ENCODE measurements at places on chromosomes 16 and 17. TPM values are rescaled to one million over a fixed set of nuclear protein-coding genes. Genes with fewer than 3 reads are reported as not detected.

The CRHR1 gene
- total RNA-seq = not detected

The CES1 gene
- total RNA-seq = 16.3 TPM

The CCL8 gene
- total RNA-seq = not detected

- H3K36me3 ChIP-seq = peaks cover 10% of the 10 kb centered on the region
- H3K27me3 ChIP-seq = no peaks in the 10 kb centered on the region
- H3K4me1 ChIP-seq = peaks cover 39% of the 10 kb centered on the region
- no peak overlapping the region for H3K4me3 ChIP-seq
These were observed 1.7 kb downstream of the ARHGDIA start for GRCh38 chr17:81869221-81870130.

DNA sequence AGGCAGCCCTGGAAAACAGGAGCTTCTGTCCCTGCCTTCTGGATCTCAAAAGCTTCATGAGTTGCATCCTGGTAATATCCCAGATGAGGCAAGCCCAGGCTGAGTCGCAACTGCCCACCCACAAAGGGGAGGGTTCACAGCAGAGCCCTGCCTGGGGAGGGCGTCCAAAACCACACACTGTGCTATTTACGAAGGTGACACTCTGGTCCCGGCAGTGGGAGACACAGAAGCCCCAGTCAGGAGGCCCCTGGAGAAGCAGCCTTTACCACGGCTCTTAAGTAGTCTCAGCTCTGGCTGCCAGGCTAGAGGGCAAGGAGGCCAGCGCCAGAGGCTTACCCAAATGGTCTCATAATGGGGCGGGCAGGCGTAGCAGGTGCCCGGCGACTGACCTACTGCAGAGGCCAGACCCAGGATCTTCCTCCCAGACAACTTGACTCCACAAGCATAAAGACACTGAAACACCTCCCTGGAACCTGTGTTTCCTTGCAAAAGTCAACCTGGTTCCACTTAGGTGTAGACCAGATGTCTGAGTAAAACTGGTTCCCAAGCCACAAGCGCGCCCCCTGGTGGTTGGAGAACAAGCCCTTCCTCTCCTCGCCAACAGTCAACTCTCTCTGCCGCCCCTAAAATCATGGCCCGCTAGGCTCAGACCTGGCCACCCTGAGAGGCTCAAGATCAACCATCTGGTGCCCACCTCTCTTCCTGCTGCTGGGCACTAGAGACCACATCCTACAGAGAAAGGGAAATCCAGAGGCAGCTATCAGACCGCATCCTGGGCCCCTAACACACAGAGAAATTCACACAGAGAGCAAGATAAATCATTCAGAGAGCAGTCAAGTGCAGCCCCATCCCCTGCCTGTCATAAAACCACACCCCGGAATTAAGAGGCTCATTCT, 5.2 kb downstream of the AXIN2 start:
- H3K27ac ChIP-seq = peak overlapping the region; percentile 16
- H3K36me3 ChIP-seq = no peaks in the 10 kb centered on the region
- DNase-seq = peak; percentile 88
- no peaks in the 10 kb centered on the region for H3K27me3 ChIP-seq
- H3K4me3 ChIP-seq = peak overlapping the region; percentile 10
- peaks cover 29% of the 10 kb centered on the region for H3K4me1 ChIP-seq

- H3K4me3 ChIP-seq = peak within 1 kb of the TSS; percentile 21
- no peaks in the 10 kb centered on the region for H3K27me3 ChIP-seq
- DNase-seq = peak; percentile 79
- peaks cover 3% of the 10 kb centered on the region for H3K4me1 ChIP-seq
- no peaks in the 10 kb centered on the region for H3K36me3 ChIP-seq
These were observed at the start of gene DPEP1 for GRCh38 chr16:89613231-89613953. DPEP1 (plus strand) TSS chr16:89613642; CDS start chr16:89630411, 16,769 bp downstream.

GRCh38 chr16:88713568-88714419, 7.5 kb downstream of the CTU2 start:
- H3K27me3 ChIP-seq = no peaks in the 10 kb centered on the region
- H3K27ac ChIP-seq = no peak overlapping the region
- H3K4me3 ChIP-seq = no peak overlapping the region
- DNase-seq = no peak

DNA sequence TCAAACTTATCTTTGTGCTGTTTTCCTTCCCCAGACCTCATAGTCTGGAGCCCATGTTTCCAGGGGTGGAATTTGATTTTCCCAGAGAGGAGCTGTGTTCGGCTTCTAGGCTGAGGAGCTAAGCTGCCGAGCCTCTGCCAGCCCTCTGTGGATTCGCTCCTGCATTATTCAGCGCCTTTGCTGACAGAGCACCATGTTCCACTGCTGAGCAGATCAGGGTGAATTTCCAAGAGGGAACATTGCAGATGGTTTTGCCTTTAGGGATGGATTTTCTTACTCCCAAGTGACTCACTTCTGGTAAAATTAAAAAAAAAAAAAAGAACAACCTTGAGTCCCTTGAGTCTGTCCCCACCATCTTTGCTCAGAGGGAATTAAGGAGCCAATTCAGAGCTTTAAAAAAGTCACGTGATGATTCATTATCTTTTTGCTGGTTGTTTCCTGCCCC, 229.5 kb downstream of the PRKCA start:
- DNase-seq = no peak
- H3K36me3 ChIP-seq = no peaks in the 10 kb centered on the region
- H3K4me1 ChIP-seq = no peaks in the 10 kb centered on the region
- no peak overlapping the region for H3K27ac ChIP-seq

DNA sequence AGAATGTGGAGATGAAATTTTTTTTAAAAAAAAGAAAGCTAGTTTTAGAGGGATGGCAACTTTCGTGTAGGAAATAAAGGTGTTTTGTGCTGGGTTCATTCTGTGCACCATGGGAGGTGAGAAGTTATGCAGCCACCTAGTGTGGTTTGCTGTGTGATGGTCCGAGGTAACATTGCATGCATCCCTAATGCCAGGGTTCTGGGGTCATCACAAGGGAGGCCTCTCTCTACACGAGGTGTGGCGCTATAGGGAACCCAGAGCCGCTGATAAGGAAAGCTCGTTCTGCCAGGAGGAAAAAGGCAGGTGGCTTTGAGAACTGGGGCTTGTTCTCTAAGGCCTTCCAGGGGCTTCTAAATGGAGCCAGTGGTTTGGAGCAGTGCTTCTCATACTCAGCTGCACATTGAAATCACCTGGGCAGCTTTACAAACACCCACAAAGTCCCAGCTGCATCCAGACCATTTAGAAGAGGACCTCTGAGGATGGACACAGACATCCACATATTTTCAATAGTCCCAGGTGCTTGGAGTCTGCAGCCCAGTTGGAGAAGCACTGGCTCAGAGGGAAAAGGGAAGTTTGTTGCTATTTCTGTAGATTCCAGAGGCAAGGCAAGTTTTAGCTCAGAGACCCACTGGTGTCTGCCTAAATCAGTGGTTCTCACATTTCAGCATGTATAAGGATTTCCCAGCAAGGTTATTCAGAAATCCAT, 43.5 kb downstream of the VPS35L start:
- no peak for DNase-seq
- no peak overlapping the region for H3K27ac ChIP-seq
- no peaks in the 10 kb centered on the region for H3K36me3 ChIP-seq
- H3K4me1 ChIP-seq = no peaks in the 10 kb centered on the region

DNA sequence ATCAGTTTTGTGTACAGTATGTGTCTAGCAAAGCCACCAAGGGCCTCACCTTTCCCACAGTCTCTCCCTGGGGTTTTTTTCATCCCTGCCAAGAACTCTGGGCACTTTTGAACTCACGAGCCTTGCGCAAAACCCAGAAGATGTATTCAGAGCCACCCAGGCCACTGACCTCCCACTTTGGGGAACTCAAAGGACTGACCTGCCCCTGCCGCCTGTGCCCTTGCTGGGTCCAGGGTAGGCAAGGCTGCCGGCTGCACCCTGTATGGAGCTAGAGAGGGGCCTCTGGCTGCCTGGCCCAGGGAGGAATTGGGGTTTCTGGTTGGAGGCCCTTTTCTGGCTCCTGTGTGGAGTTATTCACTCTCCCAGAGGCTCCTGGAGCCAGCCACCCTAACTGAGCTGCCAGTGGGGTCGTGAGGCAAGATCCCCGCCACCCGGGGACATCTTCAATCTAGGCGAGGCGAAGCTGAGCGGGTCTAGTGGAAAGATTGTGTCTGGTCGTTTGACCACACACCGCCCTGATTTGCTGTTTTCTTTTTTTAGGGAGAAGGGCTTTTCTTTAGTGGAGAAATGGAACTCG, 1.9 kb downstream of the CDK5R1 start:
- H3K4me3 ChIP-seq = no peak overlapping the region
- H3K36me3 ChIP-seq = no peaks in the 10 kb centered on the region

DNA sequence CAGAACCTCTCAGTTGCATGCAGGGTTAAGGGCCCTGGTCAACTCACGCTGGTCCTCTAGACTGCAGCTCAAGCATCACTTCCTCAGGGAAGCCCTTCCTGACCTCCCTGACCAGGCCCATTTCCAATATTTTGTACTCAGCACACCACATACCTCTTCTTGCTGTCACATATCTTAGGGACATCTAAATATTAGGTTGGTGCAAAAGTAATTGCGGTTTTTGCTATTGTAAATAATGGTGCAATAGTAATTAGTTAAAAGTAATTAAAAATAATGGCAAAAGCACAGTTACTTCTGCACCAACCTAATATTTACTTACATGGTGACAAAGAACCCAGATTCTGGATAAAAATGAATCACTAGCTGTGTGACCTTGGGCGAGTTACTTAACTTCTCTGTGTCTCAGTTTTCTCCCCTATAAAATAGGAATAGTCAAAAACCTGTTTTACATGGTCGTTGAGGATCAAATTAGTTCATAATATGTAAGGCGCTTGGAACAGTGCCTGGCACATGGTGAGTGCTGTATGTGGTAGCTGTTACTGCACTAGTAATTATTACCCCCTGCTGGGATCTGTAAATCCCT, 177.4 kb downstream of the PRKCB start:
- DNase-seq = no peak
- H3K4me1 ChIP-seq = no peaks in the 10 kb centered on the region
- H3K36me3 ChIP-seq = no peaks in the 10 kb centered on the region
- H3K27ac ChIP-seq = no peak overlapping the region
